RPMI8226 (cell line): ENCODE measurements at places on chromosomes 11 and 22.

- no peak for DNase-seq
Observed at GRCh38 chr11:59479906-59480305, 6.8 kb downstream of the OR4D10 start.

DNA sequence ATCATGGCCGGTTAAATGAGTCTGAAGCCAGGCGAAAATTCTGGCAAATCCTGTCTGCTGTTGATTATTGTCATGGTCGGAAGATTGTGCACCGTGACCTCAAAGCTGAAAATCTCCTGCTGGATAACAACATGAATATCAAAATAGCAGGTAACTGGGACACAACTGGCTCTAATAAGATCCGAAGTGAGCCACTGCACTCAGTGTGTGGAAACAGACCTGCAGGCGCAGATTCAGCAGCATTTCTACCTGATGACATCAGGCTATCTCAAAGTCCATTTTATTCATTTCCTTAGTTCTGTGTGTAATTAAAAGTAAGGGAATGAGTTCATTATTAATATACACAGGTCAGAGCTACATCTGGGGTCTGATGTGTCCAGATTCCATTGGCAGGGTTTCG lies 78.2 kb downstream of the PPP2R1B start:
- DNase-seq: no peak

DNA sequence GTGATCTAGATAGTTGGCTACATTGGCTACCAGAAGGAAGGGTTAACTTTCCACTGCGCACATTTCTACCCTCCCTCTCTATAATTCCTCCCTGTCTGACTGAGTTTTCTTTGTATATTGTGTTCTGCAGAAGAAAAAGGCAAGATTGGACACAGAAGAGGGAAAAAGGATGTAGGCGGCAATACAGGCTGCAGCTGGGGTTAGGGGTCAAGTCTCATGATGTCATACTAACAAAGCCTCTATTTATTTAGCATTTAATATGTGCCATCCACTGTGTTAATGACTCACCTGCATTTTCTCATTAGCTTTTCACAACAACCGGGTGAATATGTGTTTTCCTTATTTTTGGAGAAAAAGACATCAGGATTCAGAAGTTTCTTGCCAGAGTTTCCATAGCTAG lies 2.0 kb downstream of the FAM83F start:
- DNase-seq: no peak

DNA sequence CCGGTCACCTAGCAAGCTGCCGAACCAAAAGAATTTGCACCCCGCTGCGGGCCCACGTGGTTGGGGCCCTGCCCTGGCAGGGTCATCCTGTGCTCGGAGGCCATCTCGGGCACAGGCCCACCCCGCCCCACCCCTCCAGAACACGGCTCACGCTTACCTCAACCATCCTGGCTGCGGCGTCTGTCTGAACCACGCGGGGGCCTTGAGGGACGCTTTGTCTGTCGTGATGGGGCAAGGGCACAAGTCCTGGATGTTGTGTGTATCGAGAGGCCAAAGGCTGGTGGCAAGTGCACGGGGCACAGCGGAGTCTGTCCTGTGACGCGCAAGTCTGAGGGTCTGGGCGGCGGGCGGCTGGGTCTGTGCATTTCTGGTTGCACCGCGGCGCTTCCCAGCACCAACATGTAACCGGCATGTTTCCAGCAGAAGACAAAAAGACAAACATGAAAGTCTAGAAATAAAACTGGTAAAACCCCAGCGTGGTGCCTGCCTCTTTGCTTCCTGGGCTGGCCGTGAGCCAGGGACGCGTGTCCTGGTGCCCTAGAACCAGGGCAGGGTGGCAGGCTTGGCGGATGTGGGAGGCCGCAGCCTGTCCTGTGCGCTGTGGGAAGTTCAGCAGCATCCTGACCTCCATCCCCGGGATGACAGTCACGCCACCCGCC lies 13.2 kb downstream of the CCND1 start:
- DNase-seq: no peak

GRCh38 chr11:46917109-46917761 lies 1.1 kb downstream of the LRP4 start:
- no peak for DNase-seq
